ENCODE measurements at places on chromosomes 5 and 9.

DNA sequence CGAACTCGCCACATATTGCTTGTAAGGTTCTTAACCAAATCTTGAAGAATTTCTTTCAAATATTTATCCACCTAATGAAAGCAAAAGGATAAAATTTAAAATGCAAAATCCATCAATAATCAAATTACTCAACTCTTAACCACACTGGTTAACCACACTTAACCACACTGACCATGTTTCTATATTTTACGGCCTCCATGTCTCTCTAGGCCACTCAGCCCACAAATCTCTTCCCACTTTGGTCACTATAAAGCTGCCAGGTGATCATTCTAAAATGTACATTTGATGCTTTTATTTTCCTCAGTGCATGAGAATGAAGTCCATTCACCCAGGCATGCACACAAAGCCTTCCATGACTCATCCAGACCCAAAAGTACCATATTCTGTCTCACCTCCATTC, 56.4 kb upstream of the OR2K2 start:
- DNase-seq, result no peak

- no peak for DNase-seq
Observed at GRCh38 chr9:76588316-76588715, 129.3 kb downstream of the GCNT1 start.

DNA sequence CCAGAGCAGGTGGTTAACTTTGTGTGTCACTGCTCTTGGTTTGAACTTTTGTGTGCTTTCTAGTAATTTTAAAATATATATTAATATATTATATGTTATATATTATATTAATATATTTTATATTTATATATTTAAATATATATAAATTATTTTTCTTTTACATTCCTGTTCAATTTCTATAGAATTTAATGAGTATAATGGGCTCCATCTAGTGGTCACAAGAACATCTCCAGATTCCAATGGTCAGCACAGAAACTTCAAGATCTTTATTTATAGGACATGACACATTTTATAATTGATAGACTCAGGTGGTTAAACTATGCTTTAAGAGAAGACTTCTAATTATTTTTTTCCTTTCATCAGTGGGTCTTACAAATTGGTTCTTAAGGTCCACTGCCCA, 39.1 kb downstream of the COL23A1 start:
- DNase-seq, result no peak

DNA sequence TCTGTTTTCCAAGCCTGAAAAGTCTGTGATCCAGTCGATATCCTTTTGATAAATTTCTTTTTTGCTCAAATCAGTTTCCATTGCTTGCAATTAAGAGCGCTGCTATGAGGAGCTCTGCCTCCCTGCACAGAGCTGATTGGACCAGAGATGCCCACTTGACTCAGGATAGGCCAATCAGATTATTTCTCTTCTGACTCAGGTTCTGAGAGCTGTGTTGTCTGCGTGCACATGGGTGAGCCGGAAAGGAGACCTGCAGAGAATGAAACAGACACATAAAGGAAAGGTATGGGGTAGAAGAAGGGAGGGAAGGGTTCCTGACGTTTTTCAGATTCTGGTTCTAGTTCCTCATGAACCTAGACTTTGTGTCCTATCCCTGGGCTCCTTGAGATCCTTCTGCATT, 15.8 kb upstream of the FABP6 start:
- no peak for DNase-seq

DNA sequence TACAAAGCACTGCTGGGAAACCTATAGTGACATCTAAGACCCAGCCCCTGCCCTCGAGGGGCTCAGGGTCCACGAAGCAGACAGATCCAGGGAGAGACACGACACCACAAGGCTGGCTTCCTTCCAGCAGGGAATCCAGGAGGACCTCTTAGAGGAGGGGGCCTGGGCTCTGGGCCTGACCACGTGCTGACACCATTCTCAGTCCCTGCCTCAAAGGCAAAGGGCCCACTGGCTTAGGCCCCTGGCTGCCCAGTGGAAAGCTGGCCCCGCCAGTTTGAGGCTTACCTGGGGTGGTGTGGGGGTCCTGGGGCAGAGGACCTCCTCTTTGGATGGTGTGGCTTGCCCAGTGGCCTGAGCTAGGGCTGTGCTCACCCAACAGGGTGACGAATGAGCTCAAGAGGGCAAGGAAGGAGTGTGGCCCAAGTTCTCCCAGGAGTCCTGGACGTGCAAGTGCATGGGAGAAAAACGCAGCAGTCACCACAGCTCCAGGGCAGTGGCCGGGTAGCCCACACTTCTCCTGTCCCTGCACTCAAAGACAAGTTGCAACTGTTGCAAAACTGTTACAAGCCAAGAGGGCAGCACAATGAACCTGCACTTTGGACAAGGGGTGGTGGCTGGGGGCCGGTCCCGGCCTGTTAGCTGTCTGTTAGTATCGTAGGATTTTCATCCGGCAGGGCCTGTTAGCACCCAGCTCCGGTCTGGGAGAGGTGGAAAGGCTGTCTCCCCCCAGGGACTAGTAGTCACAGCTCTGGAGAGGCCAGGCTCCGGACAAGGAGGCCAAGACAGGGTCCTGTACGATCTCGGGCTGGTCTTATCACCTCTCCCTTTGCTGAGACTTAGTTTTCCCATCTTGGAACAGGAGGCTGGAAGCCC, 1.5 kb upstream of the SARDH start:
- no peak for DNase-seq

DNA sequence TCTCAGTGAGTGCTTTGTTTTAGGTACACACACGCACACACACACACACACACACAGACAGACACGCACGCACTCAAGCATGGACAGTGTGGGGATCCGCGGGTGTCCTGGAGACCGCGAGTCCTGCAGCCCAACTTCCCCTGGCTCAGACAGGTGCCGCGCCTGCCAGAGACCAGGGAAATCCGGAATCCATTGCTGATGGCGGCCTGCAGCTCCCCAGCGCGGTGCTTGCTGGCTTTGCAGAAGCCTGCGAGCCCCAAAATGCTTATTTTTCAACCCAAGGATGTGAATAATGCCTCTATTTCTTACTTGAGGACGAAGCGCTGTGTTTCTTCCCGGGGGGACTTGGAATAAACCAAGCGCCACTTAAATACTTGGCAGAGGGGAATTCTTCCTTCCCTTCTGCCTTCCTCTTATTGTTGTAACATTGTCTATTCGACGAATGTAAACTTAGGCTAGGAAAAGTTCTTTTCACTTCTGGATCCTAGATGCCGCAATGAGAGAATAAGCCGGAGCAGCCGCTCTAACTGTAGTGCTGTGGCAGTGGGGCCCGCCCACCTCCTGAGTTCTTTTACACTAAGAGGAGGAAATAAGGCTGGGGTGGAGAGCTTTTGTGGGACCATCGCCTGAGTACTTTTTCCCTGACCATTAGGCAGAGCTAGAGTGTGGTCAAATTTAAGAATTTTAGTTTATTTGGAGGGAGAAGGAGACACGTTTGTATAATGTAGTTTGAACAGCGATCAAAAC, 802 bp downstream of the ITGA2 start:
- peak; percentile 3 for DNase-seq

- DNase-seq, result no peak
Observed at GRCh38 chr9:113622600-113623400, 159.3 kb downstream of the RGS3 start.

DNA sequence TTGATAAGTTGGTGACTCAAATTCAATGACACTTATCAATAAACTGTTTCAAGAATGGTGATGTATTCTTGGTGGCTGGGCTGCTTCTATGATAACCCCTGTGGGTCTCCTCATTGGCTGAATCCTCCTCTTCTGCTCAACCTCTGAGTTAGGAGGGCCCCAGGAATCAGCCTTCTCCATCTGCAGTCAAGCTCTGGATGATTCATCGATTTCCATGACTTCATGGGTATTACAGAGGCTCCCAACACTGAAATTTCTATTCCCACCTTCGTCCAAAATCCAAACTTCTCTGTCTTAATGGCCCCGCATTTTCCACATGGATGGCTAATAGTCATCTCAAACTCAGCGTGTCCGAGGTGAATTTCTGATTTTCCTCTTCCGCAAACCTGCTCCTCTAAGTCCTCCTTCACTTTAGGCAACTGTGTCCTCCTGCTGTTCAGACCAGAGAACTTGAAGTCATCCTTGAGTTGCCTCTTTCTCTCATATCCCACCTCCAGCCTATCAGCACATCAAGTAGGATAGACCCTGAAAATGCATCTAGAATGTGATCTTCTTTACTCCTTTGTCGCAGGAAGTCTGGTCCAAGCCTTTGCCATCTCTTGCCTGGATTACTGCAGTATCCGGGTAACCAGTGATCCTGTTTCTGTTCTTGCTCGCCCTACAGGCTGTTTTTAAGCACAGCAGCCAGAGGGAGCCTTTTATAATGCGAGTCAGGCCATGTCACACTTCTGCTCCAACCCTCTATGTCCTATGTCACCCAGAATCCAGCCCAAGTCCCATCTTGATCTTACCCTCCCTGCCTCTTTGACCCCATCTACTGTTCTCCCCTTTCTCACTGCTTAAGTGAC, 41.4 kb upstream of the IL7R start:
- DNase-seq, result no peak

DNA sequence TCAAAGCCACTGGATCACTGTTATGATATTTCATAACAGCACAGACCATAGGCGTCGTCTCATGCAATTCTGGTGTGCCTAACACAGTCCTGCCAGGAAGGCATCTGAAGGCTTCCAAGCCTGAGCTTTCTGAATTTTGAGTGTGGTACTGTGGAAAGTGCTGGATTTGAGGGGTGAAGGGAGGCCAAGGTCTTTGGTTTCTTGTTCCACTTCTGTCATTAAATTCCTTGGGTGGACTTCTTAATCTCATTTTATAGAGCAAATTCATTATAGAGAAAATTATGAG, 441.3 kb upstream of the PIK3R1 start:
- no peak for DNase-seq

GRCh38 chr9:83557771-83558170, 19.6 kb upstream of the FRMD3 start:
- DNase-seq, result no peak

GRCh38 chr5:79509244-79509885, 4.6 kb downstream of the HOMER1 start:
- no peak for DNase-seq
